Fibroblast of skin of left biceps (primary cell): ENCODE measurements at places on chromosomes 7 and 10.
A peak's percentile ranks its signal among the peaks of the same experiment; 100 is the strongest.

DNA sequence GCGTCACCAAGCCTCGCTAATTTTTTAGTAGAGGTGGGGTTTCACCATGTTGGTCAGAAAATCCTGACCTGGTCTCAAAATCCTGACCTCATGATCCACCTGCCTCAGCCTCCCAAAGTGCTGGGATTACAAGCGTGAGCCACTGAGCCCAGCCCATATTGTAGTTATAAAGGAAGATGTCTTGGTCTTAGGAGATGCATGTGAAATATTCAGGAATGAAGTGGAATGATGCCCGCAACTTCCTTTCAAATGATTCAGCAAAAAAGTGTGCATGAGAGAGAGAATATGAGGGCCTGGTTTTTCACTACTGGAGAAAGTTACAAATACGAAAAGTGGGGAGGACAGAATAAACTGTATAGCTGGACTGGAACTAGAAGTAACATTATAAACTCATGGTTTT, 15.9 kb downstream of the TMEM209 start:
- no peak for DNase-seq

- no peak for DNase-seq
These were observed 219.3 kb upstream of the TAC1 start for GRCh38 chr7:97512441-97513207.

DNA sequence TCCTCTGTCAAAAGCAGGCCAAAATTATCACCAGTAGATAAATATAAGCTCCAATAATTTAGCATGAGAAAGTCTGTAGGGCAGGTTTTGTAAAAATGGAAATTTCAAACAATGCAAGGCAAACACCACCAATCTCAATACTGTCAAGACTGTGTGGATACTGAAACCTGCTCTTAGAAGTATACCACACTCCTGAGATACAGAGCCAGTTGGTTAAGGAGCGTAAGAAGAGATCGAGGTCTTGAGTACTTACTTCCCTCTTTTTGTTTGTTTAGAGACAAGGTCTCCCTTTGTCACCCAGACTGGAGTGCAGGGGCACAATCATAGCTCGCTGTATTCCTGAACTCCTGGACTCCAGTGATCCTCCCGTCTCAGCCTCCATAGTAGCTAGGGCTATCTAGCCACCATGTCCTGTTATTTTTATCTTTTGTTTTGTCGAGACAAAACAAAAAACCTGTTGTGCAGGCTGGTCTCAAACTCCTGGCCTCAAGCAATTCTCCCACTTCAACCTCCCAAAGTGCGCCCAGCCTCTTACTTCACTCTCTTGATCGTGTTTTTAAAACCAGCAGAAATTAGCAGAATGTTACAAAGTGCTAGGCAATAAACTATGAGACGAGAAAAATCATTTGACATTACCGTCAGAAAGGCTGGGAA, 205.7 kb downstream of the PARD3 start:
- no peak for DNase-seq

GRCh38 chr7:32167256-32167655, 97.0 kb upstream of the PDE1C start:
- DNase-seq, result no peak

DNA sequence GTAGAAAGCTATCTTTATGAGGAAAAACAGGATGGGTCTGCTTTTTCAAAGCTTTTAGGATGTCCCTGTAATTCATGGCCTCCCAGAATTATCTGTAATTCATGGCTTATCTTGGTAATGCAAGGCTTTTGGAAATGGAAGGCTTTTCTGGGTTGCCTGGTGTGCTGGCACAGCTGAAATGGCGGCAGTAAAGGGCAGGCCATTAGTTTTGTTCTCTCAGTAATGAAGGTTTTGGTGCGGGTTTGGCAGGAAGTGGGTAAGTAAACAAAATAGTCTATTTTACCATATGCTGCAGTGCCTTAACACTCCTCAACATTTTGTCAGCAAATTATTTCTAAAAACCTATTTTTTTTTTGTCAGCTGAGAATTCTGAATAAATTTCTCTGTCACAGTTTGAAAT, 69.3 kb downstream of the LRGUK start:
- DNase-seq, result no peak

- no peak for DNase-seq
These were observed 69.1 kb upstream of the PDSS1 start for GRCh38 chr10:26628395-26628794.

GRCh38 chr10:78207216-78207615, 173.6 kb downstream of the RPS24 start:
- no peak for DNase-seq

- DNase-seq, result no peak
These were observed 178.7 kb upstream of the PRPS1L1 start for GRCh38 chr7:18206331-18206730.

GRCh38 chr10:119209035-119209735, 1.8 kb downstream of the GRK5 start:
- DNase-seq, result no peak

- no peak for DNase-seq
These were observed 105.2 kb upstream of the GPR141 start for GRCh38 chr7:37578350-37578749.

GRCh38 chr10:6398399-6398798, 181.7 kb downstream of the PRKCQ start:
- no peak for DNase-seq

- DNase-seq, result peak; percentile 45
These were observed 112.5 kb downstream of the RALA start for GRCh38 chr7:39735903-39736302.

DNA sequence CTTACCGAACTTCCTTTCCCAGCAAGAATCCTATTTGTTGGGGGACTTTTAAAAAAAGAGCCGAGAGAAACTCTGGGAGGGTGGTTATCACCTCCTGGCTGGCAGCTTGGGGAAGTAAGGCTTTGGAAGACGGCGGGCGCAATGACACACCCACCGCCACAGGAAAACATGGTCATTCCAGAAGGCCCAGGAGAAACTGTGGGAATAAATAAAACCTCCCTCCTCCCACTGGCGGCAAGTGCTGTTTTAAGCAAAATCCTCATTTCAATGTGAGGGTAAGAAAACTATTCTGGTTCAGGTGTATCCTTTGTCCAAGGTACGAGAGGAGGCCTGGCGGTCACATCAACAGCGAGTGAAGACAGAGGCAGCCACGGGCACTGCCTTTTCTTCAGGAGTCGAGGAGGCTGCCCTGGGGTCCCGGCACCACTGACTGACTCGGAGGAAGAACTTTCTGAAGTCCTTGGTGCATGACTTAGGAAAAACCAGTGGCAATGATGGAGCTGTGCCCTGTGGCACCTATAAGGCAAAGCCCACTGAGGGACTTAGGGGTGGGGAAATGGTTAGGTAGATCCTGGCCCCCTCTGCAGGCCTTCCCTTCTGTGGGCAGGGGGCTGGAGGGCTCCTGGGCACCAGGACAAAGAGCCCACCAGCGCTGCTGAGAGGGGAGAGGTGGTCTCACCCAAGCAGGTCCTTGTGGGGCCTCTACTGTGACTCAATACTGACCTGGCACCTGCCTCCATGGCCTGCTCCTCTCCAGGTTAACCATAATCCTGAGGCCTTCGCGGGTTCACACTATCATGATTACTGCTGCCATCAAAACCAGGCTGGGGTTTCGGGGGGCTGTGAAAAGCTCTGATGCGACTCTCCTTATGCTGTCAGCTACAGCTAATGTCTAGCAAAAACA, 21.4 kb downstream of the DNAJB12 start:
- DNase-seq, result no peak
